ENCODE measurements at places on chromosomes 2 and 18.

DNA sequence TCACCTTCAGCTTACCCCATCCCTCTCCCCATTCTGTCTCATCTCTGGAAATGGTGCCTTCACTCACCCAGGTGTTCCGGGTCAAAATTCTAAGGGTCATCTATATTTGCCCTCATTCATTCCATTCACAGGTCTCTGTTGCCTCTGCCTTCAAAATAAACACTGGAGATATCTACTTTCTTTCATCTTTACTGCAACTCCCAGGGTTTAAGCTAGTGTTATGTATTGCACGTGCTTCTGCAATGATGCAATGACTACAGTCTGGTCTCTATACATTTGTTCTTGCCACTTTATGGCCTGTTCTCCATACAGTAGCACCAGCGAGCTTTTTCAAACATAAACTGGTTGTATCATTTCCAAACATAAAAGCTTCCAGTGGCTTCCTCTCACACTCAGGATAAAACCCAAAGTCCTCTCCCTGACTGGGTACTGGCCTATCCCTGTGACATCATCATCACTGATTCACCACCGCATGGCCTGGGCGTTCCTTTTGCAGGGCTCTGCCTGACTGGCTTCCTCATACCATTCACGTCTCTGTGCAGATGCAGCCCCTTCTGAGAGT lies 14.3 kb downstream of the DSG2 start:
- no peak for DNase-seq

GRCh38 chr2:68367953-68368653 lies 3.0 kb downstream of the PLEK start:
- peak; percentile 91 for DNase-seq

DNA sequence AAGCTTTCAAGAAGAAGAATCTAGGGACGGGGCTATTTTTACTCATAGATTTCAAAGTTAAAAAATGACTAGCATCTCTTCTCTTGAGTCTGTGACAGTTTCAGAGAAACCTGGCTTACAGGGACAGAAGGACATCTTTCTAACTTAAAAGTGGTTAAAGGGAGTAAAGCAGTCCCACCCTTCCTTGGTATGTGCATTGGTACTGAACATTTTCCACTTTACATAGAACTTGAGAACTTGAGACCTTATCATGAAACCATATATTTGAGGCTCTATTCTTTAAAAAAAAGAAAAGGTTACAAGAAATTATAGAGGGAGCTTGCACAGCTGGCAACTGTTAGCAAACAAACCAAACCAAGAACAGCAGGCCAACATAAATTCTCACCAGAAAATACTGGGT lies 73.4 kb upstream of the GAREM1 start:
- DNase-seq, result no peak

DNA sequence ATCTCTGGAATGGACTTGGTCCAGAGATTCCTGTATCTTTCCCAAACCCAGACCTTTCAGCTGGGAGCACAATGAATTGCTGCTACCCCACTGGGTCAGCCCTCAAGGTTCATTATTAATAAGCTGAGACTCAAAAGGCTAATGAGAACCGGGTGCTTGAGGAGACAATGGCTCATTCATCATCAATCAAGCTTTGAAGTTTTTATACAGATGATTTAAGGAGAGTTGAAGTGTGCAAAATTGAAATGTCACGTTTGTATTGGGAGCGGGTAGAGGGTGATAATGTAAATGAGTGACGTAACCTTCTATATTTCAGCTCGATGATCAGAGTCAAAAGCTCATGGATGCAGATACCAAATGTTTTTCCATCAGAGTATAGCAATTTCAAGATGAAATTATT lies 744.9 kb downstream of the ERBB4 start:
- no peak for DNase-seq

DNA sequence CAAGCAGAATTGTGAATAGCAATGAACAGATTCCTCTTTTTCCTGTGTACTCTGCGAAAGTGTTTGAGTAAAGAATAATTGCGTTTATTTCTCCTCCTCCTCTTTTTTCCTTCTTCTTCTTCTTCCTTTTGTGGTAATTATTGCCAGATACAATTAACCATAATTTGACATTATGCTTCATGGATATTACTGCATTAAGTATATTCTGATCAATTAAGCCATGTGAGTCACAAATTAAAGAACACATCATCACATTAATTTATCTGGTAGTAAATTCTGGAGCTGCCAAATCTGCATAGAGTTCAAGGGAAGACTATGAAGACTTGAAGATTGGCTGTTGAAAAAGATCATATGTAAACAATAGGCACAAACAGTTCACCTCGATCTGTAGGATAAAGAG lies 72.9 kb upstream of the TFPI start:
- DNase-seq, result no peak

DNA sequence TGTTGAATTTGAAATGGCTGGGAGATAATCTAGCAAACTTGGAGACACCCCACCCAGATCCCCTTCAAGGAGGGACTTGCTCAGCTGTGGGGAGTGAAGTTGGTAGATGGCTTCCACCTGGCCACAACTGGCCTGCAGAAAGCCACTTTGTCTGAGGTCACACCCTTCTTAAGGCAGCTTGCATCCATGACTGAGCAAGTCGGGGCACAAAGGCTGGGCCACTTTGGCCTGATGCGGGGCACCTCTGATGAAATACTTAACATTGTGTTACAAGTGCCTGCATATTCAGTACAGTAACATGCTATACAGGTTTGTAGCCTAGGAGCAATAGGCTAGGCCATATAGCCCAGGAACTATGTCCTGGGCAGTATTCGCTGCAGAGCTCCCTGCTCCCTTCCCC lies 13.4 kb upstream of the RPL37A start:
- DNase-seq, result peak; percentile 13

DNA sequence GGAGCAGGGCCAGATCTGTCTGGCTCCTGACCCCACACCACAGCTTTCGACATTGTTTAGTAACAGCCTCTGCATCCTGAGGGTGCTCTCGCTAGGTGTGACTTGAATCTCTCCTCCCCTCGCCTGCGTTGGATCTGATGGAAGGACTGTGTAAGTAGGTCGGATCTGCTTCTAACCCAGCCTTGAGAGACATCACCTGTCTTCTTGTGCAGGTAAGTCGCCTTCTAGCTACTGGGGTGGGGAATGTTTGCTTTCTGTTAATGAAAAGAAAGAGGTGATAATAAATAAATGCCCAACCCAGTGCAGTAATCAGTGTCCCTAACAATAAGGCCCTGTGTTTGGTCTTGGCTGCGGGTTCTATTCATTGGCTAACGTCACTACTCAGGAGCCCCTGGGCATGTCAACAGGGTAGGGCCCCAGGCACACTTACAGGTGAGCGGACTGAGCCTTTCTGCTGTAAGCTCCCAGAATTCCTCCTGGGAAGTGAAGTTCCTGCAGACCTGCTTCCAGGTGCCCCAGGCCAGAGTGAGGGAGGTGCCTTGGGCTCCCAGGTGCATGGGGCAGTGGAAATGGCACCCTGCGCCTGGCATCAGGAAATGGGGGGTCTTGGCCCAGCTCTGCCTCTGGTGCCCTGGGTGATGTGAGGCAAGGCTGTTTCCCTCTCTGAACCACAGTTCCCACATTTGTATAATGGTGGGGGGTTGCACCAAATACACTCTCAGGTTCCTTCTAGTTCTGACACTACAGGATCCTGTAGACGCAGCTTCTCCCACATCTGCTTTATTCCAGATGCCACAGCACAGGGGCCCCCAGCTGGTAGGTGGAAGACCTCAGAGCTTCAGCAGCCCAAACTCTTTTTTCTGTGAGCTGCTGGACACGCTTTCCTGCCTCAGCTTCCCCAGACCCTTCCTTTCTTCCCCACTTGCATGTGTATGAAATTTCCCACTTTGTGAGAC lies 11.2 kb upstream of the FOSL2 start:
- peak; percentile 51 for DNase-seq

GRCh38 chr2:19787134-19787533 lies 114.6 kb downstream of the TTC32 start:
- DNase-seq, result no peak

DNA sequence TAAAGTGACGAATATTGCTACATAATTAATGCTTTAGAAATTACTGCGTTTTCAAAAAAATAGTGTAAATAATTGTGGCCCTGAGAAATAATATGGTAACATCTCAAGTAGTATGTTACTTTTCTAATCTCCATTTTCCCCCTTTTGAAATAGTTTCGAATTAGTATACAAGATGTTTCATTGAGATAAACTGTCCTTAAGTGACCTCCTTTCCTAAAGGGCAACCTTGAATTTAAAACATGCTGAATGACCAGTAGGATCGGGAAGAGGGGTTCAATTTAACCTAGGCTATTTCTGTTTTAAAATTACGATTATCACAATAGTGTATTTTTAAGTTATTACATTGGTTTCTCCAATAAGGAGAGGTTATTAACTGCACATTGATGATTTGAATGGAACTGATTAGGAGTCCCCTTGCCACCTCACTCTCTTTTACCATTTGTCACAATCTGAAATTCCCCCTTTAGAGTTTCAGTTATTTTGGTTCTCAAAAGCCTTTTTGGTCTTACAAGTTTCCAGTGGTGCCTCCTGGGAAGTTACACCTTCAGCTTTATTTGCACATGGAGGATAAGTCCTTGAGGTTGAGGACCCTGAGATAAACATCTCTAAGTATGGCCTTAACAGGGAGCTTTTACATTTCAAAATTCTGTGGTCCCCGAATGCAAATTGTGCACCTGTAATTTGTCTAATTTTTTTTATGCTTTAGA lies 2.3 kb downstream of the ACTR3 start:
- no peak for DNase-seq

DNA sequence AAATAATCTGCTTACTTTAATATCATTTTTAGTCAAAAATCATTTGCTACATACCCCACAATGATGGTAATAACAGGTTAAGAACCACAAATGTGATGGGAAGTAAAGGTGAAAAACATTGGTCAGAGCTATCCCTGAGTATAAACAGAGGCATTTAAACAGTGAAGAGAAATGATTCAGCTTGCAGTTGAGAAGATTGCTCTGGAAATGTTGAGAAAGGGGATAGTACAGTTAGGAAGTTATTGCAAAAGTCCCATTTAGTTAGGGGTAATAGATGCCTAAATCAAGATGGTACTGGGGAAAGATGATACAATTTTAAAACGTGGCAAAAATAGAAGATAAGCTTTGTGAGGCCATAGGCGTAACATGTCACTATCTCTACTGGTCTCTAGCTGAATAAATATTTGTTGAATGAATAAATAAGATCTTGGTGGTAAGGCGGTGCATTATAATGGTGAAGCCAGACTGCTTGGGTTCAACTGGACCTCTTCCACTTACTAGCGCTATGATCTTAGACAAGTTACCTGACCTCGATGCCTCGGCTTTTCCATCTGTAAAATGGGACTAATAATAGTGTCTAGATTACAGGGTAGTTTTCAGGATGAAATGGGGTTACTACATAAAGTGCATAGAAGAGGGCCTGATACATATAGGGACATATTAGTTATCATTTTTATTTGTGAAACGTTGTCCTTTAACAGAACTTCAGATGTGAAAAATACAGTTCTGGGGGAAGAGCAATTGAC lies 2.0 kb upstream of the BZW1 start:
- DNase-seq, result no peak

GRCh38 chr18:27772081-27772480 lies 404.8 kb downstream of the CDH2 start:
- no peak for DNase-seq

- peak; percentile 46 for DNase-seq
Observed at GRCh38 chr2:173881461-173881860, 83.7 kb downstream of the SP3 start.

- DNase-seq, result no peak
Observed at GRCh38 chr2:27241761-27242613, 20.9 kb downstream of the SLC30A3 start.

- no peak for DNase-seq
Observed at GRCh38 chr2:123816203-123816602, 208.9 kb upstream of the CNTNAP5 start.

GRCh38 chr18:957829-958228 lies 53.2 kb downstream of the ADCYAP1 start:
- no peak for DNase-seq

GRCh38 chr2:664063-664462 lies 13.1 kb downstream of the TMEM18 start:
- DNase-seq, result no peak

DNA sequence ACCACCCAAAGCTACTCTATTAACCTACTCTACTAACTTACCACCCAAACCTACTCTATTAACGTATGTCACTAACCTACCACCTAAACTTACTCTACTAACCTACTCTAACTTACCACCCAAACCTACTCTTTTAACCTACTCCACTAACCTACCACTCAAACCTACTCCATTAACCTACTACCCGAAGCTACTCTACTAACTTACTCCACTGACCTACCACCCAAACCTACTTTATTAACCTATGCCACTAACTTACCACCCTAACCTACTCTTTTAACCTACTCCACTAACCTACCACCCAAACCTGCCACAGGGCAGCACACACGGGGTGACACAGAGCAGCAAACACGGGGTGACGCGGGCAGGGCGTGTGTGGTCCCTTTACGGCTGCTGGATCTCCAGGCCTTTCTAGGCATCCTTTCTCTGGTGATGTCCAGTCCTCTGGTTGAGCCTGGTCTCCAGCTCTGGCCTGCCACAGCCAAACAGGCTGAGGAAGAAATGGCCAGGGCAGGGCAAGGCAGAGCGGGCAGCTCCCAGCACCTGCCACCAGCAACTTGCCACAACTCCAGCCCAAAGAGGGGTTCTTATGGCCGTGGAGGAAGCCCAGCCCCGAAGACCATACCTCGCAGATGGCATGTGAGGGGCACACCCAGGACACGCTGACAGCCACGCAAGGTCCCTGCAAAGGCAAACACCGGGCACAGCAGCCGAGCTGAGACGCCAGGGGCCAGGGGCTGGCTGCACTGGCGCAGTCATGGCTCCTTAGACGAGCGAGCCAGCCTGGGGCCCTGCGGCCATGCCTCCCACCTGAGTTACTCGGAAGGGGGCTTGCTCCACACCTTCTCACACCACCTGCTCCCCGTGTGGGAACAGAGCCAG lies 25.7 kb downstream of the PXDN start:
- DNase-seq, result no peak

DNA sequence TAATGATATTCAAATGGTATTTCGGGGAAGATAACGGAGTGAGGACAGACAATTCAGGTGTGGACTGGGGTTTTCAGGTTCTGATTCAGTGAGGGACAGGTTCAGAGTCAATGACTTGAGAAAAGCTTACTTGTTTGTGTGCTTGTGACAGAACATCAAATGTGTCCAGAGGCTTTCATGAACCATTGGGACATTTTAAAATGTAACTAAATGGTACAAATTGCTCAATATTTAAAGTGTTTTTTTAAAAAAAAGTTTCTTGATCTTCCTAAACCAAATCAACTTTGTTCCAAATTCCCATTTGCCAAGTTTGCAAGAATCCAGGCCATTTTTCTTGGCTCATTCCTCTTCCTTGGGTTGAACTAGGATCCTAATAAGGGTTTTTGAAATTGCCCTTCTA lies 59.4 kb upstream of the BZW1 start:
- DNase-seq, result no peak

DNA sequence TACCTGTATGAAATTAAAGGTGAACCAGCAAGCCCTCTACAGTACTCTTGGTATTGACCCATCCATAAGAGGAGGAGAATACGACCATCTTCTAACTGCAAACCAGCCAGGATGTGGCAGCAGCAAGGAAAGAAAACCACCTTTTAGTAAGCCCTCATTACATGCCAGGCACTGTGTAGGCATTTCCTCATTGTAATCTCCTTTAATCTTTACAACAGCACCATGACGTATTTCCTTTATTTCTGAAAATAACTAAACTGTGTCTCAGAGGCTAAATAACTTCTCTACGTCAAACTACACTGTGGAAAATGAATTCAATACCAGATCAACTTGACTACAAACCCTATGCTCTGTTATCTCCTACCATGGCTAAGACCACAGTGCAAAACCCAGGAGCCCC lies 18.2 kb downstream of the WDR35 start:
- DNase-seq, result peak; percentile 63
